ENCODE measurements at places on chromosomes 5 and 9.

- no peak for DNase-seq
These were observed 22.5 kb upstream of the CAMK4 start for GRCh38 chr5:111201705-111202104.

DNA sequence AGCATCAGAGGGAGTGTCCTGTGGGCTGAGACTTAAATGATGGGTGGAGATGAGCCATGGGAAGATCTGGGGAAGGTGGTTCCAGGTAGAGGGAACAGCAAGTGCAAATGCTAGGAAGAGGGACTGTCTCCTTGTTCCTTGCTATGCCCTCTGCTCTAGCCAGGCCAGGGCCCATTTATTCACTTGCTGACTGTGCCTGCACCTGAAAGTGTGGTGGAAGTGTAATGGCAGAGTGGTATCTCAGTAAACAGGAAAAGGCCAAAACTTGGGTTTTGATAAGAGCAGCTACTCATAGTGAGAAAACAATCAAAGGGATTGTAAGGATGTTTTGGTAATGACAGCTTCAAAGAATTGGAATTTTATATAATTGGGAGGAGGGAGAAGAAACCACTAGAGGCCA is 32.4 kb downstream of the TLE4 start:
- no peak for DNase-seq

- DNase-seq: peak; percentile 52
These were observed 16.0 kb upstream of the PHF19 start for GRCh38 chr9:120892748-120893610.

GRCh38 chr9:131773911-131774379 is 34.1 kb upstream of the RAPGEF1 start:
- peak; percentile 91 for DNase-seq

DNA sequence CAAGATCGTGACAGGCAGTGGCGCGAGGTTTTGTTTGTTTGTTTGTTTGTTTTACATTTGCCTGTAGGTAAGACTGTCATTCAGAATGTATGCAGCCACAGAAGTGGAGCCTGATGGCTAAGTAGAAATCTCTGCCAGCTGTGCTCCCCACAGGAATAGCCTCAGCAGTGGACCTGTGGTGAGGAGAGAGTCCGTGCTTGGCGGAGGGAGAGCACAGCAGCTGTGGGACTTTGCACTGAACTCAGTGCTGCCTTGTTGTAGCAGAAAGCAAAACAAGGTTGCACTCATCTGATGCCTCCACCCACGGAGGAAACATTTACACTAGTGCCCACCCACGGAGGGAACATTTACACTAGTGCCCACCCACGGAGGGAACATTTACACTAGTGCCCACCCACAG is 4.4 kb upstream of the ZNF782 start:
- no peak for DNase-seq

- no peak for DNase-seq
These were observed 72.3 kb downstream of the IQGAP2 start for GRCh38 chr5:76475385-76475784.
